CD4-positive, CD25-positive, alpha-beta regulatory T cell (primary cell): ENCODE measurements at places on chromosomes 7 and 10. TPM values are rescaled to one million over a fixed set of nuclear protein-coding genes. Genes with fewer than 3 reads are reported as not detected.

- no peak for DNase-seq
These were observed at the start of gene HOXA6 for GRCh38 chr7:27147199-27148030. Gene HOXA6, minus strand, starts transcription at chr7:27147774. Its CDS starts 25 bp downstream, at chr7:27147749.

Gene HOXA5
- not detected for total RNA-seq

Gene SYT15
- 0.67 TPM for total RNA-seq

DNA sequence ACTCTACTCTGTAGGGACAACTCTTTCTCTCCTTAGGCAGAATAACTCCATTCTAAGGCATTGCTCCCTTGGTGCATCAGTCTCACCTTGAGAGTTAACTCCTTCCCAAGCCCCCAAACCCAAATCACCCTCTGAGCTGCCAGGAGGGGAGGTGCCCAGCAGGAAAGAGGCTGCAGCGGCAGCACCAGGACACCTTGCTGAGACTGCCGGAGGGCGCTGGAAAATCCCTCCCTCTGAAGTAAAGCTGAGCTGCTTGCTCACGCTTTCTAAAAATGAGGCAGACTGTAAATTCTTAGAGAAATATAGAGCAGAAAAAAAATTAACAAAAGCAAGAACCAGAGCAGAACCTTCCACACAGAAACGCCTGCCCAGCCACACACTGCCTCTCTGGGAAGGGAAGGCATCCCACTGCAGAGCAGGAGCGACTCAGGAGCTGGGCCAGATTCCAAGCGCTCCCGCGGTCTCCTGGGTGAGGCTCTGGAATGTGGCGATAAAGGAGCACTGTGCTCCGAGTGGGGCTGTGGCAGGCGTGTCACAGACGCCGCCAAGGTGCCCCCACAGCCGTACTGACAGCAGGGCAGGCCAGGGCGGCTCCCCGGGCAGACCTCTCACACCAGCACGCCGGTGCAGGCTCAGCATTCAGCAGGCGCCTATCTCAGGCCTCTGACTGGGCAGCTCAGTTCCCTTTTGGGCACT lies 202.1 kb downstream of the TNS3 start:
- DNase-seq, result no peak

DNA sequence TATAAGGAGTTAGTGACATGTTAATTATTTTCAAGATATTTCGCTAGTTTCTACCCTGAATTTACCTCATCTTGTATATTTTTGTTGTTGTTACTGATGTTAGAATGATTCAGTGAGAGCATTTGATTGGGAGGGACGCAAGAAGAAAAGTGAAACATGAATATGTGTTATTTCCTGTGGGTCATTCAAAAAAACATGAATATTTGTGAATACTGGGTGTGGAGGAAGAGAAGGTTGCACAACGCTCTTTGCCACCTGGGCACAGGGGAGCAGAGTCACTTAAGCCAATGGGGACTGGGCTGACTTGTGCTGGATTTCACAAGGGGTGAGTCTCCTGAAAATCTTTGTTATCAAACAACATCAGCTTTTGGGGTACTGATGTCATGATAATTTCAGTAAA lies 39.5 kb downstream of the AGK start:
- DNase-seq, result no peak
